ENCODE measurements at places on chromosomes 6 and 20.

DNA sequence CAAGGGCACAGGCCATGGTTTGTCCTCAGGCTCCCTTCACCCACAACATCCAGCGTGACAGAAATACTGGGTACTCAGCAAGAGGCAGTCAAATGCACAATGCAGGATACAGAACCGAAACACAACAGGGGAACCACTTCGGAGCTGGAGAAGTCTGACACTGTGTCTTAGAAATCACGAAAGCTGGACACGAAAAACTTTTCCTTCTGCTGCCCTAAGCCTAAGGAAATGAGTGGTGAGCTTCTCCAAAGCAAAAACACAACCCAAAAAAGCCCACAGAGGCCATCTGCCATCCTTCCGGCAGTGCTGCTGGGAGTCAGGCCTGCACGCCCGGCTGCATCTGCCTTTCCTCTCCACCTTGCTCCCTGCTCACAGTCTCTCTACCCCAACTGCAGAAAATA, 106.3 kb downstream of the SLC23A2 start:
- DNase-seq, result no peak

- DNase-seq, result no peak
Observed at GRCh38 chr20:14992153-14992552, 654.7 kb upstream of the FLRT3 start.

GRCh38 chr6:3315841-3316240, 57.1 kb downstream of the PSMG4 start:
- no peak for DNase-seq

- DNase-seq, result no peak
Observed at GRCh38 chr6:150327117-150327774, 41.6 kb upstream of the IYD start.

DNA sequence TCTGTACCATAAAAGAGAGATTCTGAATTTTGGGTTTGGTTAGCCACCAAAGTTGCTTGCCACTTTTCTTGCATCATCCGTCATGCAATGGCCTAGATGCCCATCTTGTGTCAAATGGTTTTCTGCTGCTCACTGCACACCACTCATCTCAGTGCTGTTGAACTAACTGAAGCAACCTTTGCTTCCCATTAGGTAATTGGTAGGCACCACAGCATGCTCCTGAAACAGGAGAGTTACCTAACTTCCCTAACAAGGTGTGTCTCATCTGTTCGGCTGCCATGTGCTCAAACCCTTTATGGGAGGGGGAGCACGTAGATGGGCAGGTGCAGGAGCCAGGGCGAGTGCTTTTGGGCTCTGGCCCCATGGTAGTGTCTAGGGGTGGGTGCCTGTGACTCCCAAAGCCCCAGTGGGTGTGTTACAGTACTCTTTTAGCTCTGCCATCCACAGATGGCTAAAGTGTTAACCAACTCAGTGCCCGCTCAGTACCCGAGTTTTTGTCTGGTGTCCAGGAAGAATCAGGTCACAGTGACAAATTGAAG, 147.4 kb upstream of the SPACA1 start:
- no peak for DNase-seq

DNA sequence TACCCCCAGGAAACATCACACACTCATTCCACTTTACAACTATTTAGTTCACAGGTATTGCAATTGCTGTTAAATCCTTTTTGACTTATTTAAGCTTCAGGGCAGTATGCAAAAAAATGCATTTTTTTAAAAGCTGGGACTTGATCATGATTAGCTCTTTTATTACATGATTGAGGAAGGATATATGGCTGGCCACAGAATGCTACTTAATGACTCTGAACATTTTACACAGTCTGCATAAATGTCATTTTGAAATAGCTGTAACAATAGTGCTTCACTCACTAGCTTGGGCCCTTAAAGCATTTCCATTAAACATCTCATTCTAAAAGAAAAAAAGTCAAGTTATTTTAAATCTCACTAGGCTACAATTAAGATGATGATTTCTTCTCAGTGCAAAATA, 429.7 kb downstream of the FRK start:
- no peak for DNase-seq

DNA sequence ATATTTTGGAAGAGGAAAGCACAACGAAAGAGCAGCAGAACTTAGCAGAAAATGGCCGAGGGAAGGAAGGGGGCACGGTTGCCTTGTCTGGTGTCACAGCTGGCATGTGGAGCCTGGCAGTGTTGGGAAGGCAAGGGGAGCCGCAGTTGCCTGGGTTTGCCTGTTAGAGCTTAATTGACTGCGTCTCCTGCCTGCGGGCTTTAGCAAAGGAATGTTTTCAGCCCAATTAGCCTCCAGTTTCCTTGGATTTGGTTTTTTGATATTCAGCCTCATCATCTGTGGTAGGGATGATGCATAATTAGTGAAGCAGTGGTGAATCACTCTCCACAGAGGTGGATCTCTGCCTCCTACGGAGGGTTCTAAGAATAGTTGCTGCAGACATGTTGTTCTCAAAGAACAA, 832.6 kb downstream of the QKI start:
- DNase-seq, result no peak

DNA sequence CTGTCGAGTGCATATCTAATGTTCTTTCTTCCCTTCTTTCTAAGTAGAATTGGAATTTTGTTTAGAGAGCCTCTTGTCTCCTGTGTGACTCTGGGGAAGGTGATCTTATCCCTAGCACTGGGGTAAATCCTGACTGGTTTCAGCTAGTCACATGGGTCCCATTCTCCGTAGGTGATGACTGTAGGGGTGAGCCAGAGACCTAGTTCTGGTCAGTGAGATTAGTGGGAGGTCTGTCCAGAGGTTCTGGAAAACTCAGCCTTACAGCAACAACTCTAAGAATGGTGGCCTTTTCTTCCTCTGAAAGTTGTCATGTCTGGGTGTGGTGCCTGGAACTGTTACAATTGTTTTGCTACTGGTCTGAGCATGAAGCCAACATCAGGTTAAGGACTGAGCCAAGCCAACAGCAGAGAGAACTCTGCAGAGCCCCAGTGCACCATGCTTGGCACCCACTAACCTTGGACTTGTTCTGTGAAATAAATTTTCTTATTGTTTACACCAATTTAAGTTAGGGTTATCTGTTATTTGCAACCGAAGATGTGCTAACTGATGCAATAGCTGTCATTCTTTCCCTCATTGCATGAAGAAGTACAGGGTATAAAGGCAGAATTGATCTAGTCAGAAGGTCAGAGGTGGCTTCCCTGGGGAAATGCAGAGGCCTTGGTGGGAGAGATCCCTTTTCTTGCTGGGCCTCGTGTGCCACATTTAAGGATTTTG, 56.8 kb upstream of the TULP4 start:
- DNase-seq, result no peak

DNA sequence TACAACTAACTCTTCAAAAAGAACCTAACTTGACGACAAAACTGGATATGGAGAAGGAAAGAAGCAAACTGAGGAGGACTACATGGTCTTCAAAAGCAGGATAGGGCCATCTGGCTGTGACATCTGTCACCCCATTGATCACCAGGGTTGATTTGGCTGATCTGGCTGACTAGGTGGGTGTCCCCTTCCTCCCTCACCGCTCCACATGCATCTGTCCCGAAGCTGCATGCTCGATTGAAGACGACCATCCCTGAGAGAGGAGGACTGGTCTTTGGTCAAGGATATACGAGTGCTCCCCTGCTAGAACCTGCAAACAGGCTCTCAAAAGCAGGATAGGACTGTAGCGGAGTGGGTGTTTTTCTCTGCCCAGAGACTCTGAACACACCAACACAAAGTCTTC, 21.7 kb downstream of the CPNE1 start:
- DNase-seq, result no peak

GRCh38 chr6:56424064-56424463, 176.7 kb upstream of the COL21A1 start:
- no peak for DNase-seq

DNA sequence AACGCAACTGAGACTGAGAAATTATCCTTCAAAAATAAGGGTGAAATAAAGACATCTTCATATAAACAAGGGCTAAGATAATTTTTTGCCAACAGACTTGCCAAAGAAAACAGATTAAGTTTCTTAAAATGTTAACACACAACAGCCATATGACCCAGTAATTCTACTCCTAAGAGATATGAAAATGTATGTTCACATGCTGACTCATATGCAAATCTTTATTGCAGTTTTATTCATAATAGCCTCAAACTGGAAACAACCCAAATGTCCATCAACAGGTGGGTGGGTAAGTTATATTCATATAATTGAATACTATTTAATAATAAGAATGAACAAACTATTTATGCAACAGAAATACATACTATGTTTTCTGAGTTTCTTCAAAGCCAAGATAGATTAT, 140.1 kb downstream of the REV3L start:
- no peak for DNase-seq

DNA sequence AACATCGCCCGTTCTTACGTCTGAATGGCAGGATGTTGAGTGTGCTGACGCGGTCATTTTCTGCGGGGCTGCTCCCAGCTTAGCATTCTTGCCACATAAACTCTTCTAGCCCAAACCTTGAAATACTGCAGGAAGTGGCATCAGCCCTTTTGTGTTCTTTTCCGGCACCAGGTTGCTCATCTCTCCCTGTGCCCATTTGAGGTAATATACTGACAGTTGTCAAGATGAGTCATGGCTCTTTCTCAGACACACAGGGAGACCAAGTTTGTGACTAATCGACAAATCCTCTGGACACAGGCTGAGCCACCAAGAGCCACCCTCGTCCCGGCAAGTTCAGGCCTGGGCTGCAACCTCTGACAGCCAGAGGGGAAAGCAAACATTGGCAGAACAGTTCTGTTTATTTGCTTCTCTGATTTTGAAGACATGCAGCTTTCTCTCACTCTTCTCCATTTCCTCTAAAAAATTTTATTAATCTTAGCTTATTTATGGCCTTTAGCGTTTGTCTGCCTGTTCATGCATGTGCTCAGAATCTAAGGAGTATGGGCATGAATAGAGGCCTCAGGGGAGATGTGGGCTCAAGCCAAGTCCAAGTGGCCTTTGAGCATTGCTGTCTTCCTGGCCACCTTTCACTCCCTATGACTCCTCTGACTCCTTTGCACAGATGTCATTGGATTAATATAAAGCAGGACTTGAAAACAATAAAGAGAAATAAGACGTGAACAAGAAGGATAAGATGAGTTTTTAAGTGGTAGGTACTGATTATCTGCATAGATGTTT, 328.2 kb upstream of the JAG1 start:
- no peak for DNase-seq

- DNase-seq, result no peak
Observed at GRCh38 chr6:138518054-138518453, 18.8 kb upstream of the NHSL1 start.

GRCh38 chr20:52630138-52630537, 342.0 kb upstream of the TSHZ2 start:
- DNase-seq, result no peak

DNA sequence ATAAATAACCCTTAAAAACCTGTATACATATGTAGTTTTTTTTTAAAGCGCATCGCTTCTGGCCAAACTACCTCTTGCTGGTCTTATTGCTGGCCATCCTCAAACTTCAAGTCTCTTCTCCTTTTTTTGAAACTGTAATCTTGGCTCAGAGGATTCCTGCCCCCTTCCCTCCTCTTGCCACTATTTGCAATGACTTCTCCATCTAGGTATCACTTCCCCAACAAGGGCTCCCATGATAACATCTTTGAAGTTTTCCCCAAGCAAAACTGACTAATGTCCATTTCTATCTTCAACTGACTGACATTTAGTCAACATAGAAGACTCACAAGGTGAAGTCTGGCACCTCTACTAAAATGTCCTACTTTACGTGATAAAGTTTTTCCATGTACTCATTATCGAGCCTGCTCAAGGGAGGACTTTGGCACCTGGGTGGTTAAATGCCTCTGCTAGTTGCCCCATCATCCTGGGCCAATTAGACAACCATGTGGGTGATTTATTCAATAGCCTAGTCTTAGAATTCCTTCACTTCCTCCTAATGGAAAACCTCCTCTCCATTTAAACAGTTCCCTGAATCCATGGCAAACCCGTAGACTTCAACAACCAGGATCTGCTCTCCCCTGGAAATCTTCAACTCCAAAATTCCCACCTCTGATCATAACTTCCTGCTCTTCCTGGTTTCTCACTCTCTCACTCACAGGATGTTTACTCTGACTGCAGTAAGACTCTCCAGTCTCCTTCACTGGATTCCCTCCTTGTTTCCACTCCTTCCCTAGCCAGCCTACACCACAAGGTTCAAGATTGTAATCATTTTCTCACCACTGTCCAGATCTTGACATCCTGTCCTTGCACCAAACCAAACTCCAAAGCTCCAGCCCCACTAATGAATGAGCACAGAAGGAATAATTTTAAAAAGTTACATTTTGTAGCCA, 9.4 kb upstream of the PLAGL1 start:
- no peak for DNase-seq

DNA sequence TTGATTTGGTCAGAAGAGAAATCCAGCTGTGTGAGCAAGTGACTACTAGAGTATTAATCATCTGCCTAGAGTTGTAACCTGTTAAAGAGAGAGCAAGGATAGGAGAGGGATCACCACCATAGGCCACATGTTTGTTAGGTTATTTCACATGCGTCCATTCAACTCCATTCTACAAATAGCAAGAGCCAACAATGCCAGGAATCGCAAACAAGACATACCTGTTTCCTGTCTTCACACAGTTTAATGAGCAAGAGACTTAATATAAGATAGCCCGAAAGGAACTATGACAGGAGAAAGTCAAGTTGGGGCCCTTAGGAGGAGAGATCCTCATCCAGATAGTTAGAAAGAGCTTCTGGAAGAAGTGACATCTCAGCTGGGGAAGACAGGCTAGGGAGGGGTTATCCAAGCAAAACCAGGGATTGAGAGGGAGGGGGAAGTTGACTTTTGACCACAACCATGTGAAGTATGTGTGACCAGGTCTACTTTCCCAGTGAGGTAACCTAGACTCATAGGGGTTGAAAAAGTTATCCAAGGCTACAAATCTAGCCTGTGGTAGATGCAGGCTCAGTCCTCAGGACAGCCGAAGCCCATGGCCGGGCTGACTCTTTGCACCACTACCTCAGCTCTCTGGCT, 147.4 kb downstream of the ALDH8A1 start:
- no peak for DNase-seq

GRCh38 chr6:134797400-134798113, 152.3 kb downstream of the ALDH8A1 start:
- DNase-seq, result no peak

DNA sequence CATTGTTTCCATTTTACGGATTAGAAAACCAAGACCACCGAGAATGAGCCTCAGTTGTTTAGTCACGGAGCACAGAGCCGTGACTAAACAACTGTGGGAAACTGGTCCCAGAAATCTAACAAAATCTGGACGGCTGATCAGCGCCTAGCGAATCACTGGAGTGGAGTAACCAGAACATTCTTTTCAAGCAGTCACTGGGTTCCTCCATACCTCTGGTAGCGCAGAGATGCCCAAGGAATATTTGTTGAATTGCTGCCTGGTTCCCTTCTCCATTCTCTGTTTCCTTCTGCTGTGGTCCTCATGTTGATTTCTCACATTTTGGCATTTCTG, 62.0 kb downstream of the GPX5 start:
- DNase-seq, result no peak

Measured in CD4-positive, alpha-beta T cell treated with Interleukin-17A for 1 hour (primary cell).